ENCODE measurements at places on chromosomes 5 and 9.

DNA sequence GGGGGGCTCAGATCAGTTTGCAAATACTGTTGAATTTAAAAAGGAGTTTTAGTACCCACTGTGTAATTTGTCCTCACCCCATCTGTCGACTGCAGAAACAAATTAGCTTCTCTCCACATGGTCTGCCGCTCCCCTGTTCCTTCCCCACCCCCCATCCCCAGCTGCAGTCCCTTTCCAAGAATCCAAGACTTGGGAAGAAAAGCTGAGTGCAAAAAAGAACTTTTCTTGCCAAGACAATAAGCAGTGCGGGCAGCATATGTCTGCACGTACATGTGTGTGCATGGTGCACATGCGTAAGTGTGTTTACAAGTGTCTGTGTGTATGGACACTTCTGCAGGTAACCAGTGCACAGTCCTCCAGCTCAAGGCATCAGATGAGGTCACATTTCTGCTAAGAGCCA is 125.7 kb upstream of the SMIM23 start:
- DNase-seq, result no peak

DNA sequence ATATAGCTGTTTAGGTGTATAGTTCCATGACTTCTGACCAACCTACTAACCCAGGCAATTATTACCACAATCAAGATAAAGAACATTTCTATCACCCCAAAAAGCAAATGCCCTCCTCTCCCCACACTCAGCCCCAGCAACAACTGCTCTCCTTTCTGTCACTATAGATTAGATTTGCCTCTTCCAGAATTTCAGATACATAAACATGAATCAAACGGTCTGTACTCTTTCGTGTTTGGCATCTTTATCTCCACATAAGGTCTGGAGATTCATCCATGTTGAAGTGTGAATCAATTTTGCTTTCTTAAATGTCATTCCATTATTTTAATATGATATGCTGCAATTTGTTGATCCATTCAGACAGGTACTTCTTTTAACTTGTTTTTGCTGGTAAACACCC is 10.5 kb upstream of the GCNT1 start:
- DNase-seq, result no peak

DNA sequence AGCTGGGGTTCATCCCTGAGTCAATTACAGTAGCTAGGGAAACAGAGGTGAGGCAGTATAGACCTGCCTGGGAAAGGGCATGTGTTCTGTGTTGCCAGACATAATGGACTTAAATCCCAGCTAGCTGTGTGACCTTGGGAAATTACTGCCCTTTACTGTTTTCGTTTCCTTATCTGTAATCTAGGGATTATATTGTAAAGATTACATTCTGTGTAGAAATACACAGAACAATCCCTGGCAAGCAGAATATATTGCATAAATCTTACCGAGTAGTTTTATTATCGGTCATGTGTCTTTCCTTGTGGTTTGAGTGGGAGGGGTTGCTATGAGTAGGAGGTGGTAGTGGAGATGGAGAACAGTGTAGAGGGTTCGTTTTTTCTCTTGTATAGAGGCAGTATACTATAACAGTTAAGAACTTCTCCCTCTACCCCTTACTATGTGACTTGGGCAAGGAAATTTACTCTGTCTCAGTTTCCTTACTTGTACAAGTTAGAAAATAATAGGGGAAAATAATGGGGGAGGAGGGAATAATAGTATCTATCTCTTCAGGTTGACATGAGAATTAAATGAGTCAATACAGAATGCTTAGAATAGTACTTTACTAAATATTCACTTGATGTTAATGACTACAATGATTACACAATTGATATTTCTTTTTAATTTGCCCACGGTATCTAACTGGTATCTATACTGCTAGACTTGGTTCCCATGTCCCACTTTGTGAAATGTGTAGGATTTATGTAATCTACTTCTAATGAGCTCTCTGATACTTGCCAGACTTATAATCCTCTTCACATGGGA is 7.1 kb upstream of the DMXL1 start:
- no peak for DNase-seq

- DNase-seq, result no peak
These were observed 19.8 kb upstream of the TARS1 start for GRCh38 chr5:33420946-33421345.

DNA sequence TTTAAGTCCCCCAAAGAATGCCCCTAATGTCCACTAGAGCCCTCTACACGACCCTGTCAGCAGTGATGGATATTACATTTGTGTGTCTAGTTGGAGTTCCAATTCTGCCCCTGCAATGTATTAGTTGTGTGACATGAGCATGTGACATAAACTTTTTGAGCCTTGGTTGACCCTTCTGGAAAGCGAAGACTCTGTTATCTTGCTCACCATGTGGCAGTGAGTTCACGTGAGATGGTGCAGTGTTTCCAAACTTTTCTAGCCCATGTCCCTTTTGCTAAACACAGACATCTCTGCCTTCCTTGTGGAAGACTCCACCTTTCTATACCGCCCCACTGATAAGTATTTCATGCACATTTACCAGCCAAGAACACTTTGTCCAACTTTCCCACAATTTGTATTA is 87.0 kb upstream of the BOD1 start:
- no peak for DNase-seq

DNA sequence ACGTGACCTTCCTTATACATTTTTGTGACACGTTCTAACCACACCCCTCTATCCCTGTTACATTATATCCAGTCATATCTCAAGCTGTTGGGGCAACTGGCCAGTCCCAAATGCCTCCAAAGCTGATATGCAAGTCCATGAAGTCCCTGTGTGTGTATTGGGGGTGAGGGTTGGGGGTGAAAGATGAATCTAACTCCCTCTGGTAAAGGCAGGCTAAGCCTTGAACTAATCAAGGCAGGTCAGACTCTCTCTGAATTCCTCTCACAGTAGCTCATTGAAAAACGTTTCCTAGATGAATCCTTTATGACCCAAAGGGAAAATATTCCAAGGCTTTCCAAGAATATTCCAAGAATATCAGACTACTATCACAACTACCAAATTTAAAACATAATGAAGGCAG is 174.4 kb downstream of the MUSK start:
- DNase-seq, result no peak

GRCh38 chr5:178196281-178196812 is 8.0 kb upstream of the HNRNPAB start:
- no peak for DNase-seq

Measured in putamen (tissue), 1 donor.